Tibial nerve (tissue), 4 donors: ENCODE measurements at places on chromosomes 6 and 20.

- DNase-seq: no peak
Observed at GRCh38 chr6:14573703-14574290, 456.2 kb downstream of the CD83 start.

- DNase-seq: no peak
Observed at GRCh38 chr6:53411451-53411850, 62.7 kb upstream of the ELOVL5 start.

DNA sequence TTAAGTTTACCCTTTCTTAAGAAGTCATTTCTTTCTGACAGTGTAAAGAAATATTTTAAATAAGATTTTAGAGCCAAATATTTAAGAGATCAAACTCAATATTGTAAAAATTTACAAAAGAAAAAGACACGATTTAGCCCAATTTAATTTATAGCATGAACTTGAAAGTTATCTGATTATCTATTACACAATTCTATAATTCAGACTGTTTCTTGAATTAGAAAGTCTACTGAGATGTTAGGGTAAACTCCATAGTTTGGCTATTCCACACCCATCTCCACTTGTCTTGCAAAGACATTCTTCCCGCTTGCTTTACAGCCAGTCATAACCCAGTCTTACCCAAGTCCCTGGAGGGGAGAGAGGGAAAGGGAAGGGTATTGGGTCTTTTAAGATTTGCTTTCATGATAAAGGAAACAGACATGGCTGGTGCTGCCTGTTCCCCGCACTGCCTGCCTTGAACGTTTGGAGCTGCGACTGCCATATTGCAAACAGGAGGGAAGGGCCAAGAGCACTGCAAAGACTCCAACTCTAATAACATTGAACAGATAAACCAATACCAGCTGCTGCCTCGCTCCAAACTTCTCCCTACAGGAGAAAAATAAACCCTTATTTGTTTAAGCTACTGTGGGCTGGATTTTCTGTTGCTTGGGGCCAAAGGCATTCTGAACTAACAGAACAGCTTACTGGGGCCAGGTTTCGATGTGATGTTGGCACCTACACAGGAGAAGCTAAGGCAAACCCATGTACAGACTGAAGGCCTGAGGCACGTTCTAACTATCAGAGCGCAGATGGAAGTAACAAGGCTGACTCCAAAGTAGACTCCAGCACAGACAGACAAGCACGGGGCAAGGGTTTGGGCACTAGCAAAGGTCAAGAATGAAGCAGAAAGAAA lies 552.3 kb upstream of the JARID2 start:
- no peak for DNase-seq

DNA sequence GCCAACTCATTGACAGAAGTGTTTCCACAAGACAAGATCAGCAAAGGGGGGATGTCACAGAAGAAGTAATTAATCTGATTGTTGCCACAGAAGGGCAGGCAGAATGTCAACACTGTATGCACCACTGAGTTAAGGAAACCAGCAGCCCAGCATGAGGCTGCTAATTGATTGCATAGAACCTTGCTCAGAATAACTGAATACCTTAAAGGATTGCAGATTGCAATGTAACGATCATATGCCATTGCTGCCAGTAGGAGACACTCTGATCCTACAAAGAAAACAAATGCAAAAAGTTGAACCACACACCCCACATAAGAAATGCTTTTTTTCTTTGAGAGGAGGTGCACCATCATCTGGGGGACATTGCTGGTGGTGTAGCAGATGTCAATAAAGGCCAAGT lies 13.1 kb downstream of the OR5V1 start:
- DNase-seq: no peak

- no peak for DNase-seq
Observed at GRCh38 chr6:56361812-56362211, 114.4 kb upstream of the COL21A1 start.
